ENCODE measurements at places on chromosomes 2 and 18.

DNA sequence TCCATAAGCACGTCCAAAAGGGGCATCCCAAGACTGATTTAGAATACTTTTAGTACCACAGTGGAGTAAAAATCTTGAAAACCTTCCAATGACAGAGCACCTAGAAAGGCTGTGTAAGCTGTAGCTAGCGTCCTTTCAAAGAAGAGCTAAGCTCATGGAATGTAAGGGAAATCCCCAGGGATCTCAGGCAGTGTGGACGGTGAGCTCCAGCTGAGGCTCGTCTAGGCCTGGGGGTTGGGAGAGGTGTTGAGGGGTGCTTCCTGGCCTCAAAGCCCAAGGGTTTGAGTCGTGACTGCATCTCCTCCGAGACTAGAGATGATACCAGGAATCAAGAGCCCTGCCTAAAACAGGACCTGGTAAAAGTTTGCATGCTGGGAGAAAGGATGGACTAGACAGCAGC, 7.6 kb downstream of the CTIF start:
- no peak for DNase-seq

GRCh38 chr2:47833516-47833968, 50.6 kb downstream of the MSH6 start:
- DNase-seq, result no peak

- DNase-seq, result no peak
These were observed 1.1 kb upstream of the FAM237A start for GRCh38 chr2:206641226-206641625.

GRCh38 chr2:232838406-232838874, 31.6 kb upstream of the SNORC start:
- peak; percentile 26 for DNase-seq

DNA sequence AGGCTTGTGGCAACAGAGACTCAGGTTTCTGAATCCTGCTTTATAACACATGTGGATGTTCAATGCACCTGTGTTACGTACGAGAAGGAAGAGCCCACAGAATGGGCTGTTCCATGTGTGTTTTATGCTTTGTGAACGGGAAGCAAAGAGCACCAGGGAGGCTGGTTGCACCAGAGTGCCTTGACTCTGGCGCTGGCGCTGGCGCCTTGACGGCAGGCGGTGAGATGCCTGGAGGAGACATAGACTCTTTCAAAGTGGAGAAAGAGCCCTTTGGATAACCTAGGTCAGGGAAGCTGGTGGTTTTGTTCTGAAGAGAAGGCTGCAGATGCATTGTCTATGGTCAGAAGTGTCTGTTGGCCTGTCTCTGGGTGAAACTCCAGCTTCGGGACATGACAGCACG, 80.2 kb upstream of the APCDD1 start:
- DNase-seq, result no peak

GRCh38 chr18:57941841-57942489, 102.1 kb upstream of the NEDD4L start:
- no peak for DNase-seq

DNA sequence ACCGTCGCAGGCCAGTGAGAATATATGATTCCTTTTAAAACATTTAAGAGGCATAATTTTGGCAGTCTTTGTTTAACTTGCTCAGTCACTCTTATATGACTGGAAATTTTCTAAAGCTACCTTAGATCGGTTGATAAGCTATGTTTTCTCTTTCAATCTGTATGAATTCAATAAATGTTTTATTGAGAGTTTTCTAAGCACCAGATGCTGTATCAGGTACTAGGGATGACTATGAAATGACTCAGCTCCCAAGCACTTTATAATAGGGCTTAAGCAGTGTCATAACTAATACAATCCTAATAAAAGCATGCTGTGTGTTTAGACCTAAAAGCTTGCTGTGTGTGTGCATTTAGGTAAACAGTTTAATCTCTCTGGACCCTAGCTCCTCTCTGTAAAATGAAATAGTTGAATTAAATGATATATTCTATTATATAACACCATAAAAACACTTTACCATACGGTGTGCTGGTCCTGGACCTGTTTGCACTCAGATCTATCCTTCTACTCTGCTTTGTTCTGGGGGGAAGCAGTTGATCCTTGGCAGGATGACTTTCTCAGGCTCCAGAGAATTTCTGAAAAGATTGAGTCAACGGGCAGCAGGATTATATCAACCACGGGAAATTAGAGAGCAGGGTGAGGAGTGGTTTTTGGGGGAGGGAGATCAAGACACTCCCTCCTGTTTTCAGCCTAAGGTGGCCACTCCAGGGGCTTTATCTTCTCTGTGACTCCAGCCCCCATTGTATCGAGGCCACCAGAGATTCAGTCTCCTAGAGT, 26.1 kb upstream of the SLC38A11 start:
- DNase-seq, result no peak

DNA sequence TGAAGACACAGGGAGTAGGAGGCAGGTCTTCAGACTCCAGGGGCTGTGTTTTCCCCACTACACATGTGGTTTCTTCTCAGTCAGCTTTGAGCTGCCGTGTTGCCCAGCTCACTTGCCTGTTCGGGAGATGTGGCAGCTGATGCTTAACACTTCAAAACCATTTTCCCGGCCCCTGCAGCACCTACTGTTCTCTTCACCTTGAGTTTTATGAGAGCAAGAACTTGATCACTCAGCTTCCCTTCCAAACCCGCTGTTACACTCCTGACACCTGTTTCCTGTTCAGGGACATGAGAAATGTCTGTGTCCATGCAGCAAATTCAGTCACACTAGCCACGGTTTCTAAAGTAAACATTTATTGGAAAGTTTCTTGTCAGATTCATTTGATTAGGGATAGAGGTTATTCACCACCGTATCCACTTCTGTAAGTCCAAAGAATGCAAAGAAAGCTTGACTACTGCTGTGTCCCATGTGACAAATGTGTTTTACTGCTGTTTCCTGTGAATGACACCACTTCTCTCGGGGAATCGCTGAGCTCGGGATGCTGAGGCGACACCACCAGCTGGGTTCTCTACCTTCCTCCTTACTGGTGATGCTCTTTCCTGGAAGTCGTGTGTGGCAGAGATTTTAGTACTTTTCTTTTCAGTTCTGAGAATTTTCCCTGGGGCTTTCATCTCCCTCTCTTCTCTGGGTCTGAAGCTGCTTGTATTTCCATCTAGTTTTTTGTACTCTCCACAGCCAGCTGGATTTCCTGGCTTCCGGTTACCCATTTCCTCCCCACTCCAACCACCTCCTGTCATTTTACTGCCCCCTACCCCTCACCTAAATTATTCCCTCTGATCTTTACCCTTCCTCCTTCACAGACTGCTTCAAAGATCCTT, 91.7 kb downstream of the KLF7 start:
- no peak for DNase-seq

- no peak for DNase-seq
These were observed 96.4 kb downstream of the LAMA1 start for GRCh38 chr18:7020995-7021777.

- no peak for DNase-seq
These were observed 611.1 kb upstream of the FANCL start for GRCh38 chr2:58852243-58852642.

- no peak for DNase-seq
These were observed 99.8 kb upstream of the VWC2L start for GRCh38 chr2:214311031-214311533.

DNA sequence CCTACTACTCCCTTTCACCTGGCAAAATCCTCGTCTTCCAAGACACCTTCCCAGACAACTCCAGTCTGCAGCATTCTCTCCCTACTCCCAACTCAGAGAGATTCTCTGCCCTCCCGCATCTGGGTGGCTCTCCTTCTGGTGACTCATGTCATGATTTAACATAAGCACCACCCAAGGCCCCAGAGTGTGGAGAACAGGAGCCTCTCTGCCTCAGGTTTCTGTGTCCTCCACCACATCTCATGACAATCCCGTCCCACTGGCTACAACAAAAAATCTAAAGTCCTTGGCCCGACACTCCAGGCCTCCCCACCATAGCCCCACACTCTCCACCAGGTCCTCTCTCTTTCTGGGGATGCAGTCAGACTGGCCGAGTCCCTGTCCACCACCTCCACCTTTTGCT, 197.1 kb downstream of the BCL11A start:
- no peak for DNase-seq

GRCh38 chr2:217585362-217585761, 417.4 kb downstream of the TNS1 start:
- no peak for DNase-seq

DNA sequence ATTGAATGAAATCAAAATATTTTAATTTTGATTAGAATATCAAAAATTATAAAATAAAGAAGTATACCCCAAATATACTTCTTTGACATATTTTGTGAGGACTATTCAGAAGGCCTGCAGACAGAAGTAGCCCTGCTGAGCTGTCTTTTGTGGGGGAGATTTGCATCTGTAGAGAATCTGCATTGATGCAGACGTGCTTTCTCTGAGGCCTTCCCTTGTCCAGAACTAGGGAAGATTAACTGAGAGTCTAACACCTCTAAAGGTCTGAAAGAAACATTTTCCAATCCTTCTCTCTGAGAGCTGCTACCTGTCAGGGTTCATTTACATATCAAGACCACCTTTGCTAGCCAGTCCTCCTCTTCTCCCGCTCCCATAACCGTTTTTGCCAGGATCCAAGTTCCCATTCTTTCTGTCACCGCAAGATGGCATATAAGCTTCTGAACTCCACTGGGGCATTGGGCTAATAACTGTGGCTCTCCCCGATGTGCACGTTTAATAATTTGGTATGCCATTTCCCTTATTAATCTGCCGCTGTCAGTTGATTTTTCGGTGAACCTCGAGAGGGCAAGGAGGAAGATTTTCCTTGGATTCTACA, 510.4 kb upstream of the CNTNAP5 start:
- no peak for DNase-seq

- DNase-seq, result no peak
These were observed 9.4 kb downstream of the COA5 start for GRCh38 chr2:98598781-98599428.

DNA sequence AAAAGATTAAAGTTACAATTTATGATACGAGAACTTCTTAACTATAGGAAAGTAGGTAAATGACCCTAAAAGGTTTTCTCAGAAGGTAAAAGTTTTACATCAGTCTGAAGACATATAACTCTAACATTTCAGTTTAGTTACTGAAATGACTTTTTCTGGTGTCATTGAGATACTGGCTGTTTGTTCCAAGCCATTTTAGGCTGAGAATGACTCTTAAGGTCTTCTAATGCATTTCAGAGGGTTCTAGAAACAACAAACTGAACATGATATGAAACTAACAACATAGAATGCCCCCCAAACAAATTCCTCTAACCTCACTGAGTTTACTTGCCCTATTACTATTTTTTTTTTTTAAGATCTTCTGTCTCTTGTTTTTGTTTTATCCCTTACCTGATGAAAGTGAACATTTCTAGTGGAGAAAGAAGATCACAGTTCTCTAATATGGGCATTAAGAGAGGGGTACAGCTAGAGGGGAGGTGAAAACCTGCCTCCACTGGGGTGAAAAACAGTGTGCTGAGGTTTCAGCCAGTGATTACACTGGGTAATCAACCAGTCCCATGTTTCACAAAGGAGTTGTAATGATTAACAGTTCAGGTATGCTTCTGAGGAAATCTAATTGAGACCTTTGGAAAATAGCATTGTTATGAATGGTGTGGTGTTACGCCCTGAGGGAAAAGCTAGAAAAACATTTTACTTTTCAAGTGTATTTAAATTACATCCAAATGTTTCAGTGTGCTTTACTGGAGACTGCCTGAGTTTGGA, 11.2 kb downstream of the NABP1 start:
- no peak for DNase-seq

DNA sequence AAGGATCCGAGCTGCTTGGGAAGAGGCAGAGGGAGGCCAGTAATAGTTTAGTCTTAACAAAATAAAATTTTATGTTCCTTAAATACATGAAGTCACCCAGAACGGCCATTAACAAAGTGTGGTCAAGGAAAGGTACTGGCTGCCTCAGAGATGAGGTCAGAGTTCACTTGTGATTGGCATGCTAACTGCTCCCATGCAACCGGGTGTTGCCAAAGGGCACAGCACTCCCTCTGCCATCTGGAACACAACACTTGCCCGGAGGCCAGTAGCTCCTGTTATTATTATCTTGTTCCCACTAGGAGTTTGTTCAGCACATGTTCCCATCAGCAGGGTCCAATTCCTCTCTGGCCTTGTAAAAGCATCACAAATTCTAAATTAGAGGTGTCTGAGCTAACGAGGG, 207.0 kb downstream of the CYP26B1 start:
- DNase-seq, result no peak

DNA sequence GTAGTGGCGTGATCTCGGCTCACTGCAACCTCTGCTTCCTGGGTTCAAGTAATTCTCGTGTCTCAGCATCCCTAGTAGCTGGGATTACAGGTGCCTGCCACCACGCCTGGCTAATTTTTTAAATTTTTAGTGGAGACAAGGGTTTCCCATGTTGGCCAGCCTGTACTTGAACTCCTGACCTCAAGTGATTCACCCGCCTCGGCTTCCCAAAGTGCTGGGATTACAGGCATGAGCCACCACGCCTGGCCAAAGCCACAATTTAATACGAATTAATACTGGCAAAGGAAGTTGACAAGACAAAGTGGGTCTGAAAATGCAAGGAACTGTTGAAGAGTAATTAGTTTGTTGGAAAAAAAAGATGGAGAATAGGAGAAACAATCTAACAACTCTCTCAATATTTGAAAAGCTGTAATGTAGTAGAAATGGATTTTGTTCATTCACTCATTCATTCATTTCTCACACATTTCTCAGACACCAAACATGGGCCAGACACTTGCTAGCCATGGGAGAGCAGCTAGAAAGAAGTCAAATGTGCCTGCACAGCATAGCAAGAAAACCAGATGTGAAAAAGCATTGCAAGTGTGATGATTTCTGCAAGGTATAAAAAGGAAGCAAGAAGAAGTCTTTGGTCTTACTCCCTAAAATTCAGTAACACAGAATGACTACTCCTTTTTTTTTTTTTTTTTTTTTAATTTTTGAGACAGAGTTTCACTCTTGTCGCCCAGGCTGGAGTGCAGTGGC, 39.4 kb upstream of the ATL2 start:
- DNase-seq, result no peak

- DNase-seq, result no peak
These were observed 95.7 kb downstream of the CDC42EP3 start for GRCh38 chr2:37575780-37576179.

- DNase-seq, result no peak
These were observed 6.7 kb downstream of the AOX1 start for GRCh38 chr2:200592406-200593075.

- DNase-seq, result no peak
These were observed 39.2 kb downstream of the WDR33 start for GRCh38 chr2:127771756-127772155.

DNA sequence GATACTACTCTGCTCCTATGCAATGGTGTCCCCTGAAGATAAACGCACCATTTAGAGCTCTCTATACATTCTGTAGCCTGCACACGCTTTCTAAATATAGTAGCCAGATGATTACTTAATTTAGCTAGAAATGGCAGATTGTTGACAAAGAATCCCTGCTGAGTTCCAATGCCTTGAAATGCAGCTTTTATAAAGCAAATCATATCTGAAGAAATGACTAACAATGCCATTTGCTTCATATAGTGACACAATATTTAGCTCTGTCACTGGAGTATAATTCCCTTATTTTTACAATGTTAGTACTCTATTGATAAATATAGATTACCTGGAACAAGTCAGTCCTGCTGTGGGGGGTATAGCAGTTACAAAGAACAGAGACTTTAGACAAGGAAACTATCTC, 166.2 kb downstream of the CDCA7 start:
- DNase-seq, result no peak

Measured in T-cell (primary cell).